NCI-H524 treated with DMSO at 0.1 percent for 48 hours (cell line): ENCODE measurements at places on chromosomes 1 and 21.

DNA sequence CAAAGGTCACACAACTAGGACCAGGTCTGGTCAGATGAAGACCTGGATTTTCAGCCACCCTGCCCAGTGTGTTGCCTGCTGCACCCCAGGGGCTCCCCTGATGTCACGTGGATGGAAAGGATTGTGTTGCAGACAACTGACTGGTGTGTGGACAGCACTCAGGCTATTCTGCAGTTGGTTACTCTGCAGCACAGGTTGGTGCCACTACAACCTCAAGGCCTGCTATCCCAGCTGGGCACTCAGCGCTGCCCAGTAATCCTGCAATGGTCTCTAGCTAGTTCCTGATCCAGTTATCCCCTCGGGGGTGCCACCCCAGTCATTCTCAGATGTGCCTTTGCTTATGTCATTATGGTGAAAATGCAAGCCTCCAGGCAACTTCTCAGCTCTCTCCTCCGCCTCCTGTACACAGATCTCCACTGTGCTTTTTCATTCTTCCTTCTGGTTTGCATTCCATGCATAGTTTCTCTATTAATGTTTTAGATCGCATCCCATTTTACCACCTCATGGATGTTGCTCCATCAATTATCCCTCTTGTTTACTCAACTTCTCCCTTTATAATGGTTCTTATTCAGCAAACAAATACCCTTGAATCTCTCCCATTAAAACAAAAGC, 503.2 kb upstream of the CAMK1G start:
- no peak for DNase-seq

DNA sequence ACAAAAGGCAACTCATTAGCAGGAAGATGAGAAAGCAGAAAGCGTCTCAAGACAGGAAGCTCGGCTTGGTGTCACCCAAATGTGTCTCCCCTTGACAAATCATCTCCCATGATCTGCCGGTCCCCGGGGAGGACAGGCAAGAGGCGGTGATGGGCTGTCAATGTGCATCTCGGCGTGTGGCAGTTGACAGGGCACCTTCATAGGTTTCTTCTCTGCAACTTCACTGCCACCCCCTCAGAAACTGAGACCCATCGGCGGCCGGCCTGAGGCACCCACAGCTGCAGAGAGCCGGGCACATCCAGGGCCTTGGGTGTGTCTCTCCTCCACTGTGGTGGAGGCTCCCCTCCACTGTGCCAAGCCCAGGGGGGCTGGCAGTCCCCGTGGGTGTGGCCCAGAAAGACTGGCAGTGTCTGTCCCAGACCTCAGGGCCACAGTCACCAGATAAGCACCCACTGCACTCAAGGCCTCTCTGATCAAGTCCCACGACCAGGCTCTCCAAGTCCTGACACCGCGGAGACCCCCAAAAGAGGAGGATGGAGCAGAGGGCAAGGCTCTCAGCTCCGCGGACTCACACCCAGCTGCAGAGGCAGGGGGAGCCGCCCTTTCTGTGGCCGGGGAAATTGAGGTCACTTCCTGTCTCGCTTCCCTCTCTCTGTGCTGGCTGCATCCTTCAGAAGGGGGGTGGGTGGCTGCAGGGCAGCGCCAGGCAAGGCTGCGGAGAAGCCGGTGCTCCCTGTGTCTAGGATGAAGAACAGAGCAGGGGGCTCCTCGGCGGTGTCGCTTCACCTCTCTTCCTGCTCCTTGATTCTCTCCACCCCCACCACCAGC, 39.6 kb upstream of the LBR start:
- DNase-seq = no peak

- no peak for DNase-seq
These were observed 211.6 kb upstream of the PLXNA2 start for GRCh38 chr1:208455821-208456220.

- no peak for DNase-seq
These were observed 869.1 kb upstream of the B3GALT2 start for GRCh38 chr1:194055536-194055935.

DNA sequence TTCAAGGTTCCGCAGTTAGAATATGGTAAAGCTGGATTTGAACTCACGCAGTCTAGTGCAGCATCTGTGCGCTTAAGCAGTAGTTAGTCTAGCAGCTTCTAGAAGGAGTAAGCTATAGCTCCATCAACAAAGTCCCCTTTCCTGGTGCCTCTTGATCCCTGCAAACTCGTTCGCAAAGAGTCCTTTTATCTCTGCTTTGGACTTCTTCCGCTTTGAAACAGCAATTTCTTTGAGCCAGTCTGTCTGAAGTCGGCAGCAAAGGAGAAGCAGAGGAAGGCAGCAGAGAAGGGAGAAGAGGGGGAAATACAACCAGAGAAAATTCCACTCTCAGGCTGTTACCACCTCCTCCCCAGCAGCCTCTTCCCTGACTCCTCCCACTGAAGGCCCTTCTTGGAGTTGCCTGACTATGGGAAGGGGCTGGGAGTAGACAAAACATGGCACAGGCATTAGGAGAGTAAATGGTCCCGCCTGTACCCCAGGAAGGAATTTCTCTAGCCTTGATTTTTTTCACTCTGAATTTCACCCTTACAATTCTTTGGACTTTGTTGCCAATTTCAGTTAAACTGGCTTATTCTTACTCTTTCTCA, 25.9 kb downstream of the HSD3B2 start:
- DNase-seq = no peak

DNA sequence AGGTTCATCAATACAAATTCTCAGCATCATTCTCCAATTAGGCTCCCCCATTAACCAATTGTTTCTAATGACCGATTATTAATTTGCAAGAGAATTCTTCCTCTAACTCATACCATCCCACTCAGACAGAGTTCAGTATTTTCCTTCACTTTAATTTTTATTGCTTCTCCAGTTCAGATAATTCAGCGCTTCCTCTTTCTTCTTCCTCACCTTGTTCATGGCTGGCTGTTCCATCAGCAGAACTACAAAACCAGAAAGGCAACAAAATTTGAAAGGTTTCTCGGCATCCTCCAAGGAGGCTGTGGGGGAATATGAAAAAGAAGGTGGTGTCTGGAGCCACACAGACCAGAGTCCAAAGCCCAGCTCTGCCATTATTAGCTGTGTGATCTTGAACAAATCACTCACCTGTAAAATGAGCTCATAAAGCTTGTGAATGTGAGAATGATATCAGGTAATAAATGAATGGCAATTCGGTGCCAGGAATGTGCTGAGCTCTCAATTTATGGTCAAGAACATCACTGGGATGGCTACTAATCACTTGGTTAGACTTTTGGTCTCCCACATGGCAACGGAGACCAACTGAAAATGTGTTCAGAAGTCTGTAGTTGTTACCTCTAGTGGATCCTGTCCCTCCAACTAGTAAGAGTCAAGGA, 11.7 kb upstream of the ZNF436 start:
- DNase-seq = no peak

DNA sequence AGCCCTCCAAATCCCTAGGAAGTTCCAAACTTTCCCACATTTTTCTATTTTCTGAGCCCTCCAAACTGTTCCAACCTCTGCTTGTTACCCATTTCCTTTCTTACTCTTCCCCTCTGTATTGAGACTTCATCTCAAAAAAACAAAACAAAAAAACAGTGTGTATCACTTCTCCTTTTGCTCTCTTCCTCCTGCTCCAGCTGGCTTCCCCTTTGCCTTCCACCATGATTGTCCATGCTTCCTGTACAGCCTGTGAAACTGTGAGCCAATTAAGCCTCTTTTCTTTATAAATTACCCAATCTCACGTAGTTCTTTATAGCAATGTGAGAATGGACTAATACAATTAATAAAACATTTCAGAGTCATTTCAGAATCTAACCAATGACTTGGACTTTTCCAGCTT, 69.6 kb upstream of the KRTAP19-8 start:
- DNase-seq = no peak

DNA sequence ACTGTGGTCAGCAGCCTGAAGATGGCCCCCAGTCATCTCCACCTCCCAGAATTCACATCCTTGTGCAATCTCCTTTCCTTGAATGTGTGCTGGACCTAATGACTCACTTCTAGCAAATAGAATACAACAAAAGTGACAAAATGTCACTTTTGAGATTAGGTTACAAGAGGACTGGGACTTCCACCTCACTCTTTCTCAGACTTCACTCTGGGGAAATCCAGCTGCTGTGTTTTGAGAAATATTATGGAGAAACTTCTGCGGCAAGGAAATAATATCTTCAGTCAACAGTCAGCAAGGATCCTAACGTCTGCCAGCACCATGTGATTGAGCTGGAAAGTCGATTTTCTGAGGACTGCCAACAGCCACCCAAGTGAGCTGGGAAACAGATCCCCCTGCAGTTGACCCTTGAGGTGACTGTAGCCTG, 70.5 kb upstream of the GADD45A start:
- DNase-seq = no peak

- DNase-seq = no peak
These were observed 2.2 kb upstream of the ARHGAP30 start for GRCh38 chr1:161071886-161072371.
